ENCODE measurements at places on chromosomes 11 and 22.
A peak's percentile ranks its signal among the peaks of the same experiment; 100 is the strongest.

GRCh38 chr11:19970944-19971343, 189.3 kb downstream of the DBX1 start:
- DNase-seq, result no peak

DNA sequence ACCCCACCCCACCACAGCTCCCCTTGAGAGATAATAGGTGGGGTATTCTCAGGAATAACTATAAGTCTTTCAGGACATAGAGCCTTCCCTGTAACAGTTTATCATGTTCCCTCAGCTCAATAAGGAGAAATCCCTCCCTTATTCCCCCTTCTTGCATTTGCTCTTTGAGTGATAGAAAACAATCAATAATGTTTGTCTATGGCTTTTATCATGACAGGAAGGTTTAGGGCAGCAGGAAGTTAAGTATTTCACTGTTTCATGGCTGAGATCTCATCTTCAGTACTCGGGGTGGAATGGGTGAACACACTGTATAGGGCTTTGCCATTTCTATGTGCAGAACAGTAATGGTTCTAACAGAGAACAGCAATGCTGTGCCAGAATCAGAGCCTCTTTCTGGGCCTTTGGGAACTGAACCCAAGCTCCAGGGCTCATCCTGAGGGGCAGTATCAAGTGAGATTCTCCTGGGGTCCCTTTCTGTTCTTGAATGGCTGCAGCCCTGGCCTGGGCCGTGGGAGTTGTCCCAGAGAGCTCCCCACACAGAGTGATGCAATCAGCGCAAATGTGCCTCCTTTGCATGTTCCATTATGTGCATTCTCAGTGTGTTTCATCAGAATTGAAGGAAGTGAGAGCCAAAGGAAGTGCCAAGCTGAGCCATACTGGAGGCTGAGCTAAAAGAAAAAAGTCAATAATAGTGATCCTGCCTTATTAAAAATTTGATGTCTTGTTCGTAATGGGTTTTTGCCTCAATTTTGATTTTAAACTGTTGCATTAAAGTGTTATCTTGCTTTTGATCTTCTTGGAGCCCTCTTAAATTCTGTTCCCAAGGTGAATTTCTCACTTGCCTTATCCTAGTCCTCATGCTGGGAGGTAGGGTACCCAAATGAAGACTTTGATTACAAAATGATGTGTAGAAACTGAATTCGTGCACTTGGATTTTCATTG, 2.9 kb upstream of the CYP2R1 start:
- no peak for DNase-seq

- no peak for DNase-seq
Observed at GRCh38 chr11:19648321-19648720, 64.3 kb upstream of the NAV2 start.

- peak; percentile 41 for DNase-seq
Observed at GRCh38 chr22:45008186-45008681, 1.6 kb downstream of the PHF21B start.

GRCh38 chr22:32745251-32745995, 56.1 kb upstream of the TIMP3 start:
- DNase-seq, result no peak

- no peak for DNase-seq
Observed at GRCh38 chr11:70647188-70648166, 249.1 kb downstream of the CTTN start.

DNA sequence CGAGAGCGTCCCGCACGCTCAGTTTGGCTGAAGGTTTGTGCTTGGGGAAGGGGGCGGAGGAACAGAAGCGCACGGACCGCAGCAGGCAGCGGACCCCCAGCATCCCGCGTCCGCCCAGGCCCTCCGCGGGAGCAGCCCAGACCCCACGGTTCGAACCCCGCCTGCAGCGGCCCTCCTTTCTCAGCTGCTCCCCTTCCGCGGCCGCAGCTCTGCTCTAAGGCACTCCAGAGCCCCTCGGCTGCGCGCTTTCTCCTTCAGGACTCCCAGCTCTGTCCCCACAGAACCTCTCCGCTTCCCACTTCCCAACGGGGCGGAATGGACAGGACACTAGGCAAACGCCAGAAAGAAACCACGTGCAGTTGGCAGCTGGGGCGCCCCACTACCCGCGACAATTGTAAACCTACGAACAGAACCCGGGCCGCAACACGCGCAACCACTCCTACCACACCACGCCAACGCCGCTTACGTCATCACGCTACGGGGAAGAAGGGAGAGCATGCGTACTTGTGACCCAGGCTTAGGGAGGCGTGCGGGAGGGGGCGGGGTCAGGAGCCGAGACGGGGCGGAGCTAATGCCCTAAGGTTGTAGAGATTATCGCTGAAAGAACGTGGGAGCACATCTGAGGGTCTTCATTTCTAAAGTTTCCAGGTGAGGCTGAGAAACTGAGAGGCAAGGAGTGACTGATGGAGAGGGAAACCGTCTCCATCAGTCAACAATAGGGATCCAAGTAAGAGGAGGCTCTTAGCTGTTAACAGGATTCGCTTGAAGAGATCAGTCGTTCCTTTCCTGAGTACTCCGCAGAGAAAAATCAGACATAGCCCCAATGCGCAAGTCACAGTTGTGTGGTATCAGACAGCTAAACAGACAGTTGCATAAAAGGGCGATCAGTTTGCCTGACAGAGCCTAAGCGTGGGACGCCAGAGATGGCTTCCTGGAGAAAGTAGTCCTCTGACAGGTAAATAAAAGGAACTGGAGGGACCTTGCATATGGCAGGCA, at the start of gene NARS2:
NARS2 (minus strand) TSS at position 479 of the 996 bp plus-strand sequence; CDS start at position 103, 376 bp downstream.
- peak; percentile 94 for DNase-seq

DNA sequence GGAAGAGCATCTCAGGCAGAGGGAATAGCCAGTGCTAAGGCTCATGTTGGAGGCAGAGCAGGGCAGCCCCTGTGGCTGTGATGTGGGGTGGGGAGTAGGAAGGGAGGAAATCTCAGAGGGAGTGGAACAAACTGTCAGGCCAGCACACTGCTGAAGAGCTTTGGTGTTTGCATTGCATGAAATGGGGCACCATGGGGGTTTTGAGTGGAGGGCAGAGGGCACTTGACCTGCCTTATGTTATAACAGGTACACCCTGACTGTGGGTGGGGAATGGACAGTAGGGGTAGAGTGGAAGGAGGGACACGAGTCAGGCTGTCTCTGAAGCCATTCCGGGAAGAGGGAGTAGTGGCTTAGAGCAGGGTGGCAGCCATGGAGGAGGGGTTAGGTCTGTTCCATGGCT, 24.0 kb downstream of the PRDM11 start:
- no peak for DNase-seq

DNA sequence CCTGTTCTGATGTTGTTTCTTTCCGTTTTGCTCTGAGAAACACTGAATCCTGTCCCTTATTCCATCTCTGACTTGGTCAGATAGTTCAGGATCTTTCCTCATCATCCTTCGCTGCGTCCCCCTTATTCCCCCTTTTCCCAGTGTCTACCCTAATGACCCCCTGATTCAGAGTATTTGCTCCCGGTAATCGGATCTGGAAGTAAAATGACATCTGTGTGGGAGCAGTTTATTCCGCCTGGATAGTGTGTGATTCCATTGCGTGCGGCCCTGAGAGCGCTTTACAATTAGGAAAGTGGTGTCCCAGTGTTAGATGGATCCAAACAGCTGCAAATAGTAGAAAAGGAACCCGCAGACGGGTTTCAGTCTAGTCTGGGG, 606 bp downstream of the DRG1 start:
- no peak for DNase-seq

GRCh38 chr11:134272381-134273316, 3.5 kb upstream of the GLB1L3 start:
- no peak for DNase-seq

DNA sequence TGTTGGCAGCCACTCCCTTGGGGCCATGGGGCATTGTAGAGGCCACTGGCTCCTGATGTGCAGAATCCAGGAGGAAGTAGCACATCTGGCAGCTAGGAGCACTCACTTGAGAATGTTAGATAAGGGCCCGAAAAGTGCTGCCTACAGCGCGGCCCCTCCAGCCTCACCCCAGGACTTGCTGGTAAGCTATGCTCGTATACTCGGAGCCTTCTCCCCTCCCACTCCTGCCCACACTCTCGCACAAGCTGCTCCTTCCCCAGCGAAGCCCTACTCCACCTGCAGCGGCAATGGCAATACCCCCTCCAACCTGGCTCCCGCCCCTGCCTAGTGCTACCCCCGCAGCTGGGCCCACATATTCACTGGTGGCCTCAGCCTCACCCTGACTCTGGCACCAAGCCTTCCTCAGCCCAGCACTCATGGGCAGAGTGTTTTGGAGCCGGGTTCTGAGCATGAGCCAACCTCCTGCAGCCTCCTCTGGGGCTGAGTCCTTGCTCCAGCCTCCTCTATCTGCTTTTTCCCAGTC, 47.7 kb downstream of the PDE2A start:
- DNase-seq, result no peak

- DNase-seq, result no peak
Observed at GRCh38 chr11:8503910-8504364, 90.1 kb downstream of the STK33 start.

DNA sequence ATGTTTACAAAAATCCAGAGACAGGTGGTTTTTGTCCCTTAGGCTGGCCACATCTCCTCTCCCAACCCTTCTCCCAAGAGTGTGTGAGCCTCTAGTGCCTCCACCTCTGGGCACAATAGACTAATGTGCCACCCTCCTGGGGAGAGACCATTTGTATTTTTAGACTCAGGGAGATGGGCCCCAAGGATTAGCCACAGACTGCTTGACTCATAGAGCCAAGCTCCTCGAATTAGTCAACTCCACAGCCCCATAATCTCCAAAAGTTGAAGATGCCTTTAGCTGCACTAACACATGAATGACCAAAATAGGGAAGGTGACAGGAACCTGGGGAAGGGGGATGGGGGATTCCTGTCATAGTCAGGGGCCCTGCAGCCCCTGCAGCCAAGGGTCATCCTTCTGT, 53.0 kb upstream of the LRRC32 start:
- no peak for DNase-seq

GRCh38 chr22:20209761-20210250, 58.3 kb downstream of the RTN4R start:
- DNase-seq, result no peak

DNA sequence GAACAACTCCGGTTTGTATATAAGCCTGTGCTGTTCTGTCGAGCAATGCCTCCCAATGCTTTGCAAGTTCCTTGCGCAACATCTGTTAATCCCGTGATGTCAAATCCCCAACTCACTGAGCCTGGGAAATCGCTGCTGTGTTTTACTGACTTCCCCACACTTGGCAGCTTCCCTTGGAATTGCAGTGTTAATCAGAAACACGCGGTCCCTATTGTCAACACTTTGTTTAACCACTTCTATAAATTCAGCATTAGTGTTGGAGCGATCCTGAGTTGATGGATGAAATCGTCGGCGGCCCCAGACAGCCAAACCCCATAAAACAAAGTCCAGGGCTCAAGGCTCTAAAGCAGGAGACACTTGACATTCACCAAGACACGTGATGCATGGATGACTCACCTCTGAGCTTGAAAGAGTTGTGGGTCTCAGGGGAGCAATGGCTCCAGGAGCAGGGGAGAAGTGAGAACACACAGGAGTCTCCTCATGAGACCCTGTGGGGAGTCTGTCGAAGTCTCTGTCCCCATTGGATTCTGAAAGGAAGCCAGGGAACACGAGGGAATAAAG, 555.3 kb downstream of the MIAT start:
- no peak for DNase-seq

DNA sequence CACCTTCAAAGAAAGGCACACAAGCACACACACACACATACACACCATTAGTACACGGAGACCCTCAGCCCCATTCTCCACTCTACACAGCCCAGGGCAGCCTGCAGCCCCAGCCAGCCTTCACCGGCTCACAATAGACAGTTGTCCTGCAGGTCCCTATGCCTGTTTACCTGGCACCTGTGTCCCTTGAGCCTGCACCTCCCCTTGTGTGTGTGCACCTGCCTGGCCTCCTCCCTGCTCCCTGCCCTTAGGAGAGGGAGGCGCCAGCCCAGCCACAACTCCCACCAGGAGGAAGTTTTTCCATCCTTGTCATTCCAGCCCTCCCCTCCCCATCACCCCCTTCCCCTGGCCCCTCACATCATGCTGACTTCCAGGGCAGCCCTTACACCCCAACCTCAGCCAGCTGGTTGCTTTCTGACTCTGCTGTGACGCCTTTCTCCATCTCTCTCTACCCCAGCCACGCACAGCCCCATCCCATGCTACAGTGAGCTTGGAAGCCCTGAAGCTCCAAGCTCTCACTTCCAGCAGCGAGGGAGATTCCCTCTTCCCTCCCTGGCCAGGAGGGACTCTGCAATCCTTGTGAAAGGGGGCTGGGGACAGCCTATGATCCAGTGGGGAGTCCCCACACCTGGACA, 4.4 kb downstream of the AHNAK start:
- no peak for DNase-seq

DNA sequence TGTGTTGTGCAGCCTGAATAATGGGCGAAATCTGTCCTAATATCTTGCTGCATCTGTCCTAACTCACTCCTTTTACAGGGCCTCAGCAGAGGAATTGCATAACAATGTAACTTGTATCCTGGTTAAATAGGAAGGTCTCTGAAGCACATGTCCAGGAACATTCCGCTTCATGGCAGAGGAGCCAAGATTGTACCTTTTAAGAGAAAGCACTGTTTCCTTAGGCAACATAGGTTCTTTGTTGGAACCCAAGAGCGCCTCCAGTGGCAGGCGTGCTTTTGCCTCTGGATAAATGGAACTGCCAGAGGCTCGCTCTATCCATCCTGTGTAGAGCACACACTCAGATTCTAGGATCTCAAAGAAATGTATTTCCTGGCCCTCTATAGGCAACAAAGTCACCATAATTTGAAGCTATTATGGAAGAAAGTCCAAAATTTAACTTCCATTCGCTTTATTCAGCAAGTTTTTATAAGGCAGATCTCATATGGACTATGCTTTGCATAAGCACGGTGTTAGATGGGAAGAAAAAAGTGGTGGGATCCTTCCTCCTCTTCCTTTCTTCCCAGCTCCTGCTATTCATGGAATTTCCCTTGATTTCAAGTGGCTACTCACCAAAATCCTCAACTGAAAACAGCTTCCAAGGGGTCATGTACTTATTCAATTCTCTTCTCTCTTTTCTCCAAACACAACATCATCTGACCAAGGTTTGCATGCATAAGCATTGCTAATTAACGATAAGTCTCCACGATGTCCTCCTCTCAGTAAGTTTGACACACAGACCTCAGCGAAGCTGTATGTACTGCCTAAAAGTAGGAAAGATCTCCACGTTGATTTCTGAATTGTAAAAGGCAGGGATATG, at the start of gene BLID:
BLID (minus strand) TSS at position 692 of the 856 bp plus-strand sequence; CDS start at position 399, 293 bp downstream.
- DNase-seq, result peak; percentile 47

GRCh38 chr11:75324740-75325139, 26.7 kb downstream of the ARRB1 start:
- DNase-seq, result no peak

GRCh38 chr11:92311616-92312449, 87.2 kb downstream of the FAT3 start:
- no peak for DNase-seq

GRCh38 chr22:39723463-39723862, 152.9 kb downstream of the CACNA1I start:
- no peak for DNase-seq

- DNase-seq, result no peak
Observed at GRCh38 chr11:14672635-14673034, 29.0 kb downstream of the PDE3B start.

GRCh38 chr11:60919956-60920355, 4.3 kb upstream of the TMEM132A start:
- no peak for DNase-seq

- no peak for DNase-seq
Observed at GRCh38 chr11:110929129-110929528, 216.9 kb upstream of the ARHGAP20 start.
